Right ventricle myocardium superior (tissue), 1 donor: ENCODE measurements at places on chromosomes 4 and X.

GRCh38 chrX:49809891-49810632 lies 19.0 kb upstream of the PAGE4 start:
- no peak for DNase-seq

GRCh38 chr4:39025552-39026085 lies 6.6 kb downstream of the TMEM156 start:
- no peak for DNase-seq

DNA sequence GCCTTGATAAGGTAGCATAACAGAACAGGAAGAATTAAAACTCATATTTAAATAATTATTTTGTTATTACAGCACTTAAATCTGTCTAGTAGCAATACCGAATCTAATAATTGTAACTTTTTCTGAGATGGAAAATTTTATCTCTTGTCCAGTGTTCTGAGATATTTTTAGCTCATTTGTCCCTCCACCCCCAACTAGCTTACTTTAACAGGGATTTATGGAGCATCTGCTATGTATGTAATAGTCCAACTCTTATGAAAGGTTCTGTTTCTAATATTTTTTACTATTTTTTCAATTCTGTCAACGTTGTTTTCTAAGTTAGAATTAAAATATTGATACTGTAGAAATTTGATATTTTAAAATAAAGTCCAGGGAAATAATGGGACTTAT lies 38.2 kb upstream of the NUDT6 start:
- DNase-seq, result no peak

DNA sequence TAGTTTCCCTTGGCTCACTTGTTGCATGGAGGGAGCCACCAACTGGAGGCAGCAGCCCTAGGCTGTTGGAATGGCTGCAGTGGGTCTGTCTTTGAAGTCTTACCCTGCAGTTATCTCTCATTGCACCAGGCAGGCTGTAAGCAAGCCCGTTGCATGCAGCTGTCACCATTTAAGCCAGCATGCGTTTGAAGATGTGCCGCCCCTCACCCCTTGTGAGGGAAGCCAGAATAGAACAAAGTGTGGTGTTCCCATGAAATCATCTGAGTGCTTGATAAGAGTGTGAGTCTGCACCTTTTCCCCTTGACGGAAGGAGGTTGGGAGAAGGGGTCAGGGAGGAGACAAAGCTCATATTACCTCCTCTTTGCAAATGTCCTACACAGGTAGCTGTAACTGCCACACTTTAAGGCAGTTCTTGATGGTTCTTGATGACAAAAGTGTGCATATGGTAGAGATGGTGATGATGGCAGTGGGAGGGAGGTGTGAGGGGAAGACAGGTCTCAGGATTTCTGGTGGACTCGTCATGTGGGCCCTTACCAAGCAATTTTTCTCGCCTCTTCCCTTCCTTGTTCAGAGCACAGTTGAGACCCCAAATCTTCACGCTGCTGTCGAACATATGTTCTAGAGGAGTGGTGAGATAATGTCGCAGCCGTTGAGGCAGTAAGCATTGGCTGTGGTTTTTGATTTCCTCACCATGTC lies 191.4 kb upstream of the LEF1 start:
- no peak for DNase-seq

GRCh38 chr4:123443401-123444289 lies 47.0 kb downstream of the SPRY1 start:
- no peak for DNase-seq

DNA sequence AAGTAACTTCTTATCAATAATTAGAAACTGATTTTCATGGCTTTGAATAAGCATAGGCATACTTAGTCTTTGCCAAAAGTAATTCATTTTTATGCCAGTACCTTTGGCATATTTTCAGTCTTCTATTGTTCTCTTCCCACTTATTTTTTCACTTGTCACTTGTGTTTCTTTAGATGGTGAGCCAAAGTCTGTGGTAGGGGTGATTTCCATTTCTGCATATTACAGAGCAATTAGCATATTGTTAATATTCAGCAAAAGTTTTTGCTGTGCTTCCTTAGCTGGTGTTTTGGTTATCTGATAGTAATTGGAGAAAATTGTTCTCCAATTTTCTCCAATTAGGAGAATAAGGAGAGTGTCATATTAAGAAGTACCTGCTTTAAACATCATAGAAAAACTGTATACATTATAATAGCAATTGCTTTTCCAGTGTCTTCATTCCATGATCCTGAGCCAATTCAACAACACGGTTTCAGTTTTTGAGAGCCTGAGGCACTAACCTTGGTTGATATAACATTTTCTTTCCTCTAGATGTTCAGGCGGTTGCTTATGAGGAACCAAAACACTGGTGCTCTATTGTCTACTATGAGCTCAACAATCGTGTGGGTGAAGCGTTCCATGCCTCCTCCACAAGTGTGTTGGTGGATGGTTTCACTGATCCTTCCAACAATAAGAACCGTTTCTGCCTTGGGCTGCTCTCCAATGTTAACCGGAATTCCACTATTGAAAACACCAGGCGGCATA lies 64.7 kb downstream of the SMAD1 start:
- DNase-seq, result no peak

DNA sequence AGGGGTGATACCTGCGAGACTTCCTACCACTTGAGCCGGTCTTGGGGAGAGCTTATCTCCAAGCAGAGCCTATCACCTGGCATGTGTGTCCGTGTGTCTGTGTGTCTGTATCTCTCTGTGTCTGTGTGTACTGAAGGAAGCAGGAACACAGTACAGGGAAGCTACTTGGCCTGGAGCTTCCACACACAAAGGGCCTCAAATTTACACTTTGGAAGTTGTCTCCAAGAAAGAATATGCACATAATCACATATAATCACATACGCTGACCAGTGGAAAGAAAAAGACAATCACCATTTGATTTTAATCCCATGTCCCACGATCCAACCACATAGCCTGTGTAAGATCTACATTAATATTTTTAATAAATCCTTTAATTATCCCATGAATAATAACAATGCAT lies 13.2 kb upstream of the NKX6-1 start:
- DNase-seq, result no peak

- DNase-seq, result peak; percentile 38
Measured at GRCh38 chr4:8293131-8293975, 23.8 kb downstream of the HTRA3 start.

DNA sequence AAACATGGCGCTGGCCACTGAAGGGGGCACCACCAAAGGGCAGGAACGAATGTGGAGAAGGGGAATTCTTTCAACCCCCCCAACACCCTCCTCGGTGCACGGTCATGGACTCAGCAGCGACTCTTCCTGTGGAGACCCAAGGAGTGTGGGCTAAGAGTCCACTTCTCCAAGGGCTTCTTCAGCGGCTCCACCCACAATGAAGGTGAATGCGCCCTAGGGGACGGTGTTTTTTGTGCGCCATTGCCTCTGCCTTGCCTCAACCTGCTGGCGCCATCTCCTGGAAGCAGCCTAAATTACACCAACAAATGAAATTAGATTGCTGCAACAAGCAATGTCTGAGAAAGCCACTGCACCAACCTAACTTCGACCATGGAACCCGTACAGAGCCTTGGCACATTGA lies 169.2 kb upstream of the MAGEB18 start:
- DNase-seq, result no peak

- DNase-seq, result no peak
Measured at GRCh38 chr4:93865650-93866049, 37.1 kb downstream of the ATOH1 start.

- DNase-seq, result no peak
Measured at GRCh38 chr4:76487621-76488020, 52.6 kb downstream of the SHROOM3 start.

DNA sequence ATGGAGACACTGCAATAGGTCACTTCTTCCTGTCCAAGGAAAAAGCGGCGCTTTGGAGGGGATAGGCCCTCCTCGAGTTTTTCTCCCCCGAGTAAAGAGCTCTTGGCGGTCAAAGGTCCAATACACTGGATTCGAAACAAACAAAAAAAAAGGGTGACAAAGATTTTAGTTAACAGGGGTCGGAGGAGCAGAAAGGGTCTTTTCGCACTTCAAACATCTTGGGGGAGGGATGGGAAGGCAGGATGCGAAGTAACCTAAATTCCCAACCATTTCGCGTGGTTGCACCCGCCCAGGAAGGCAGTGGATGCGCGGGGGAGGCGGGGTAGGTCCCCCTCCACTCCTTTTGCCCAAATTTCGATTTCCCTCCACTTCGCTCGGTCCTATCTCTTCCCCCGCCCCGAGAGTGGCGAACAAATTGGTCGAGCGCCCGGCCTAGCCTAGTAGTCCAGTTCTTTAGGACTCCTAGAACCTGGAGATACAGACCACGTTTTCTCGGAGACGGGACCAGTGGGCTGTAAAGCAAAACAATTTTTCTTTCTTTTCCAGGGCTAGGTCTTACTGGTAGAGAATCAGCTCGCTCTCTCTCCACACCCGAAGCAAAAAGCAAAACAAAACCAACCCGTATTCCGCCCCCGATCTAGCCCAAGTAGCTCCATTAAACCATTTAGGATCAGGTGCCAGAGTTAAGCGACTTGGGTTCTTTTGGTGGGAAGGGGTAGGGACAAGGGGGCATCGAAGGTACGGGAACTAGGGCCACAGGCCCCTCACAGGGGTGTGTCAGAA lies 2.0 kb upstream of the STAG2 start:
- peak; percentile 72 for DNase-seq

- no peak for DNase-seq
Measured at GRCh38 chrX:38864165-38864564, 62.9 kb downstream of the MID1IP1 start.

DNA sequence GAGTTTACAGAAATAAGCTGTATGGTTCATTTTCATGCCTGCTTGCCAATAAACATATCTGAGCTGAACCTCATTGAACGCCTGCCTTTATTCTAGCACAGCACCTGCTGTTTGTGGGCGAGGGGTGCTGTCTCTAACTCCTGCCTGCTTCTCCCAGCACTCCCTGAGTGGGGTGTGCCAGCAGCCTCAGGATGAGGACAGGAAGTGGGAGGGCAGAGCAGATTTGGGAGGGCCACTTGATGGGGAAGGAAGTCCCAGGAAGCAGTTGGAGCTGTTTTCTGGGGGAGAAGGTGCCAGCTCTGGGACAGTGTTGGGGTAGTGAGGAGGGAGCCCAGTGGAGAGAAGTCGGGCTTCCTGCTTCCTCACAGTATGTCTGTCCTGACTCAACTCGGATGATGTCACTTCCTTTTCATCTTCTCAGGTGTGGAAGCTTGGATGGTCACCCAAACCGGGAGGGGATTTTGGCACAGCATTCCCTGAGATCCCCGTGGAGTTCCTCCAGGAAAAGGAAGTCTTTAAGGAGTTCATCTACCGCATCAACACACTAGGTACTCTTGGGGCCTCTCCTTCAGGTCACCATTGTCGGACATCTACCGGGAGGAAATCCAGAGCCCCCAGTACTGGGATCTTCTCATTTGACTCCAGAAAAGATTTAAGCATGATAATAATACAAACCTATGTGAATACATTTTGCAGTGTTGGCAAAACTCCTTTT lies 29.0 kb upstream of the MSANTD1 start:
- no peak for DNase-seq

DNA sequence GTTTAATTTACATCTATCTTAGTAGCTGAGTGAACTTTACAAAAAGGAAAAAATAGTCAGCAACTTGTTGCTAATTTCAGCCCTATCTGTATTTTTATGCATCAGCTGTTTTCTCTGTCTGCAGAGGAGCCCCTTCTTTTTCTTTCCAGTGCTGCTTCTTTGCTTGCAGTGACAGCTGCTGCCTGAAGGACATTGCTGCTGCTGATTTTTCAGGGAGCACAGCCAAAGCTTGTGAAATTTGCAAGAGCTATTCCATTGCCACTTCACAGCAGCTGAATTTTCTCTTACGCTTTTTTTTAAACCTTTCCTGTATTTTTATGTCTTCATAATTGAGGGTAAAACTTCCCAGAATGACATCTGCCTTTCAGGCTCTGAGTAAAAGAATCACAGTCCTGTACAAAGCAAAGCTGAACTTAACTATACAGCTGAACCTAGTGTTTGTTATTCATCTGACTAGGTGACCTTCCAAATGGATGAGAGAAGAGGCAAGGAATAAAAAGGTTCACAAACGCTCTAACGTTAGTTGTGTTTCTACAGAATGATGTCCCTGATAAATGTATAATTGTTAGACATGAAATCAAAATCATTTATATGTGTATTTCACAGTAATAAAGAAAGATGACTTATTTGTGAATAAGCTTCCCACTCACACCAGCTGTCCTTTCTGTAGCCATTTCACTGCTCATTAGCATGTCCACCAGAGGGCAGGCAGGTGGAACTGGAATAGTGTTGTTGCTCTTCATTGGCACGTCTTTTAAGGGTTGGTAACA lies 541.4 kb downstream of the ADGRL3 start:
- DNase-seq, result peak; percentile 42

- no peak for DNase-seq
Measured at GRCh38 chr4:153372967-153373562, 28.6 kb downstream of the MND1 start.

DNA sequence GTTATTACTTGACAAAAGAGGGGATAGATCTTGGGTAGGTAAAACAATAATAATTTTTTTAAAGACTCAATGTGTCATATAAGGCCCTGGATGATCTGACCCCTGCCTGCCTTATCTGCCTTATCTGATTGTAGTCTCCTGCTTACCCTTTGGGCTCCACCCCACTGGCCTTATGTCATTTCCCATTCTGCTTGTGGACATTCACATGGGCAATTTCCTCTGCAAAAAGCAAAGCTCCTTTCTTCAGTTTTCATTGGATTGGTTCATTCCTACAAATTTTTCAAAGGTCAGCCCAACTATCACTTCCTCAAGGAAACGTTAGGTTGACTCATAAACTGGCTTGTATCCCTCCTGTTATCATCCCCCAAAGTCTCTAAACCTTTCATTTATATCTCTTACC lies 15.7 kb upstream of the TET2 start:
- no peak for DNase-seq

DNA sequence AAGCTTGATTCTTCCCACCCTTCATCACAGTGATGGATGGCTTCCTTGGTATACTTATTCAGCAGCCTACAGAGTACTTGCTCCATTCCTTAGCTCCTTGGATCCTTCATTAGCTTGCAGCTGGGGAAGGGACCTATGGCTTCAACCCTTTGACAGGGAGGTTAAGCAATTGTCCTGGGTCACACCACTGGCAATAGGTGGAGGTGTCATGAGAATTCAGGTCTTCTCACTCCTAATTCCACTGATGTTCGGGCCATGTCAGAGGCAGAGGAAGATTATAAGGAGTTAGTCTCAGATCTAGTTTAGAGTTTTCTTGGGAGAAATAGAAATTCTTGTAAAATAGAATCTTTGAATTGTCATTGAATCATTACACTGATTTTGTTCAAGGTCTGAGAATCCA lies 24.5 kb downstream of the EREG start:
- DNase-seq, result no peak

DNA sequence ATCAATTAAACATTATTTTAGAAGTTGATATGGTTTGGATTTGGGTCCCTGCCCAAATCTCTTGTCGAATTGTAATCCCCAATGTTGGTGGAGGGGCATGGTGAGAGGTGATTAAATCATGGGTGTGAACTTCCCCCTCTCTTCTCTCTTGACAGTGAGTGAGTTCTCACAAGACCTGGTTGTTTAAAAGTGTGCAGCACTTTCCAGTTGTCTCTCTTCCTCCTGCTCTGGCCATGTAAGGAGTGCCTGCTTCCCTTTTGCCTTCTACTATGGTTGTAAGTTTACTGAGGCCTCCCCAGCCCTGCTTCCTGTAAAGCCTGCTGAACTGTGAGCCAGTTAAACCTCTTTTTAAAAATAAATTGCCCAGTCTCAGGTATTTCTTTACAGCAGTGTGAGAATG lies 141.4 kb downstream of the GALNTL6 start:
- DNase-seq, result no peak

- no peak for DNase-seq
Measured at GRCh38 chr4:112312610-112313239, 15.6 kb downstream of the ALPK1 start.
